ENCODE measurements at places on chromosomes 5 and 9. TPM values are rescaled to one million over a fixed set of nuclear protein-coding genes. Genes with fewer than 3 reads are reported as not detected.

Gene MARVELD2
- 6.2 TPM for polyA plus RNA-seq

DNA sequence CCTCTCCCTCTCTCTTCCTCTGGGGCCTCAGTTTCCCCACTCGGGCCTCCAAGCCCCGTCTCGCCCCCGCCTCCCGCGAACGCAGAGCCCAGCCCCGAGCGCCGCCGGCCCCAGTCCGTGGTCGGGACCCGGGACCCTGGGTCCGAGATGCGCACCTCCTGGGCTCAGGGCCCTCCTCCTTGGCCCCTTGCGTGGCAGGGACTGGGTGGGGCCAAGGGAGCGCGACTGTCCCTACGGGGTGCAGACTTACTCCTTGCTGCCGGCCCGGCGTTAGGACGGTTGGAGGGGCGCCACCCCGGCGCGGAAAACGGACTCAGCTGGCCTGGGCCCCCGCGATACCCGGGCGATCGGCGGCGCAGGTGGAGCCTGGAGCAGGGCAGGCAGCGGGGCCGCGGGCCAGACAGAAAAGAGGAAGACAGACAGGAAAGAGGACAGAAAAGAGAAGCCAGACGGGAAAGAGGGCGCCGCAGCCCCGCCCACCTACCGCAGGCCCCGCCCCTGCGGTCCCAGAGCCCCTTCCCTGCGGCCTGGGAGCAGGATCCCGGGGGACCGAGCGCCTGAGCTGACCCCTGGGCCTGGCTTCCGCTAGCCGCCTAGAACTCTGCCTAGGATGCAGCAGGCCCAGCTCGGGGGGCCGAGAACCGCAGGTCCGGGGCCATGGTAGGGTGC, at the start of gene GBGT1:
GBGT1 (minus strand) TSS at position 411 of the 669 bp plus-strand sequence. CDS start 1,502 bp downstream, outside the sequence.
- H3K27me3 ChIP-seq, result peaks cover 7% of the 10 kb centered on the region
- peak; percentile 74 for DNase-seq
- no peak within 1 kb of the TSS for H3K27ac ChIP-seq
- H3K4me3 ChIP-seq, result peak within 1 kb of the TSS; percentile 62
- no peaks in the 10 kb centered on the region for H3K4me1 ChIP-seq

GRCh38 chr9:14277761-14278160, 36.2 kb downstream of the NFIB start:
- DNase-seq, result no peak
- no peak overlapping the region for H3K4me3 ChIP-seq
- no peaks in the 10 kb centered on the region for H3K36me3 ChIP-seq
- no peaks in the 10 kb centered on the region for H3K27me3 ChIP-seq
- no peak overlapping the region for H3K27ac ChIP-seq
- peaks cover 3% of the 10 kb centered on the region for H3K4me1 ChIP-seq

DNA sequence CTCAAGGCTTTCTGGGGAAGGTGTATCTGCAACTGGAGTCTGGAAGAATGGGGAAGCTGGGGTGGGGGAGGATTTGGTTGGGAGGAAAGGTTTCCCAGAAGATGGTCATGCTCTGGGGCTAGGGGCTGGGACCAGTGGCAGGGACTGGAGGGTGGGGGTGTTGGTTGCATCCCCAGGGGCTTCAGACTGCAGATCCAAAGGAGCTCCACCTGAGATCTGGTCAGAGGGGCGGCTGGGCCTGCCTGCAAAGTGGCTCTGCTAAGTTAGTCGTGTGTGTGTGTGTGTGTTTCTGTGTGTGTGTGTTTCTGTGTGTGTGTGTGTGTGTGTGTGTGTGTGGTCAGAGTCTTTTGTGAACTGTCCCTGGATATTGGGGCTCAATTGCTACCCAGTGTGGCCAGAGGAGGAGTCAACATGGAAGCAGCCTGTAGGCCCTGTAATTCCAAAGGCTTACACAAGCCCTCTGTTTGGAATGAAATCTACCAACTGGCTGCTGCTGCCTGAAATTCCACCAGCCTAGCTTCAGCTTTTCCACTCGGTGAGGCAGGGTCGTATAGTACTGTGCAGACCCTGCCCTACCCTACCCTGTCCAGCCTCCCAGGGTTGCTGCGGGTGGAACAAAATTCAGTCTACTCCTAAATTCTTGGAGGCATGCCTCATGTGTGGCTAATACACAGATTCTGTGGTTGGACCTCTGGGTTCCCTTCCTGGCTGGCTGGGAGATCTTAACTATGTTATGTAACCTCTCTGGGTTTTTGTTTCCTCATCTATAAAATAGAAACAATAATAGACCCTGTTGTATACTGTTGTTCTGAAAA, 12.5 kb upstream of the SYNPO start:
- no peak overlapping the region for H3K4me3 ChIP-seq
- H3K36me3 ChIP-seq, result peaks cover 65% of the 10 kb centered on the region
- no peak for DNase-seq
- H3K27me3 ChIP-seq, result no peaks in the 10 kb centered on the region

DNA sequence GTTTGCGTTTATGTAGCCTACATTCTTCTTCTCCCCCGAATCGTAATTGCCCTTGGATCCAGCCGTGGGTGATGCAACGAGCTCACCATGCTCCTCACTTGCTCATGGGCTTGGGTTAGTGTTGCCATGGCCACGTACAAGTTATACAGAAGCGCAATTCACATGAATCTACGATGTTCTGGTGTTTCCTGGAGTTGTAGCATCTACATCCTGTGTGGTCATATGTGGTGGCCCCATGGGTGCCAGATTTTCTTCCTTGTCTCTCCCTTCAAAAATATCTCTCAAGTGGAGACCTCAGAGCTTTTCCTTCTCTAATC, 115.3 kb downstream of the TLE4 start:
- peak; percentile 58 for DNase-seq
- no peaks in the 10 kb centered on the region for H3K4me1 ChIP-seq
- no peak overlapping the region for H3K27ac ChIP-seq
- H3K27me3 ChIP-seq, result no peaks in the 10 kb centered on the region
- H3K4me3 ChIP-seq, result no peak overlapping the region

DNA sequence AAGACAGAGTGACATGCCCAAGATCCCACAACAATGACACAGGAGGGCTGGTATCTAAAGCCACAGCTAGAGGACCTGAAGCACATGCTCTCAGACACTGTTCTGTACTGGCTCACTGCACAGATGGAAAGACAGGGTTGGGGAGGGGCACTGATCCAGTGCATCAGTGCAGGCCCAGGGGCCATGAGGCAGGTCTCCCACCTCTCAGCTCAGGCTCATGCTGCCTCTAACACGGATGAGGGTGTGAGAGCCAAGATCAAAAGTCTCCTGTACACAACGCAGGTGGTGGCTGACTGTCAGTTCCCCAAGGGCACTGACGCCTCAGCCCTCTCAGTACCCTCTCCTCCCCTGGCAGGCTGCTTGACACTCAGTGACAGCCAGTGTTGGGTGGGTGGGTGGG, 10.9 kb downstream of the RAPGEF1 start:
- peaks cover 10% of the 10 kb centered on the region for H3K4me1 ChIP-seq
- peaks cover 7% of the 10 kb centered on the region for H3K36me3 ChIP-seq
- H3K4me3 ChIP-seq, result no peak overlapping the region
- no peaks in the 10 kb centered on the region for H3K27me3 ChIP-seq

Gene PANK3
- 32.0 TPM for polyA plus RNA-seq

GRCh38 chr5:179316982-179317381, 28.3 kb downstream of the ADAMTS2 start:
- H3K27ac ChIP-seq, result no peak overlapping the region
- no peak for DNase-seq
- no peaks in the 10 kb centered on the region for H3K27me3 ChIP-seq
- H3K36me3 ChIP-seq, result no peaks in the 10 kb centered on the region
- H3K4me1 ChIP-seq, result peaks cover 2% of the 10 kb centered on the region
